ENCODE measurements at places on chromosomes 3 and 15.

- no peak for DNase-seq
Measured at GRCh38 chr3:160831401-160831800, 75.4 kb downstream of the PPM1L start.

DNA sequence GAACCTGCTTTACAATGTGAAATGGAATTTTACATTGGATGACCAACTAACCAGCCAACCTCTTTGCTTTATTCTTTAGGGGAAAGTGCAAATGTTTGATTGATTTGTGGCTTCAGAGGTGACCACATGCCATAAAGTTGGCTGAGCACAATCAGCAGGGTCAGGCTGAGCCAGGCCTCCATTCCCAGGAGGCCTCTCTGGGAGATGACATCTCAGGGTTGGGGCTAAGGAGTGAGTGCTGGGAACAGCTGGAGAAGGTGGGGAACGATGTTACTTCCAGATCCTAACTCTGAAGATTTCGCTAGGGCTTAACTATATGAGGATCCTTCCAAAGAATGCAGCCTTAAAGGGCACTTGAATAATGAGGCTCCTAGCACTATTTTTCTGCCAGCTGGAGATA is 131.7 kb downstream of the ATP10A start:
- no peak for DNase-seq

DNA sequence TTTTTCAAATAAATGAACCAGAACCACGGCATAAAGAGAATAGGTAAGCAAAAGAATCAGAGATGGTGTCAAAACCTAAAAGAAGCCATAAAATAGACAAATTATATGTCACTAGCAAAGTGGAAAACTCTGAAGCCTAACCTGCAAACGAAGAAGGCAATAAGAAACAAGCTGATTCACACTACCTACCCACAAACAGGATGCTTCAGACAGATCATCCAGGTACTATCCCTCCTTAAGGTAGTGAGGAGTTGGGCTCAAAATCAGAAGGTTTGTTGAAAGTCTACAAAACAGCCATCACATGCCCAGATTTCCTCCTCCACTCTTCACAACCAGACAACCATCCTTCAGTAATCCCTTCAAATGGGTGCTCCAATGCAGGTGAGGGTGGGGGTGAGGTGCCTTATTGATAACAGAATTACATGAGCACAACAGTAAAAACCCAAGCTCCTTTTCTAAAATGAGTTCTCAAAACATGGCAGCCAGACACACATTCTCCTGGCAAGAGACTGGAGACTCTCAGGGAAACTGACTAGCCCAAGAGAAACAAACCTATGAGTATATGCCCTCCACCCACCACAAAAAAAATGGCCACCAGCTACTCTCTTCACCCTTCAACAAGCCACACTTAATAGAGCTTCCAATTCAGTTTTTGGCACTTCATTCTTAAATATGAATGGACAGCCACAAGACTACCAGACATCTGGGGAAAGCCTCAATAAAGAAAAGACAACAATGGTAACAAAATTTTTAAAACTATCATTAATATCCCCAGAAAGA is 6.4 kb downstream of the KPNA1 start:
- DNase-seq: no peak

- no peak for DNase-seq
Measured at GRCh38 chr15:48695827-48696573, 50.5 kb upstream of the FBN1 start.

GRCh38 chr3:23329471-23330105 is 126.5 kb downstream of the UBE2E2 start:
- DNase-seq: no peak

GRCh38 chr15:47640079-47640478 is 77.2 kb upstream of the SEMA6D start:
- DNase-seq: no peak

DNA sequence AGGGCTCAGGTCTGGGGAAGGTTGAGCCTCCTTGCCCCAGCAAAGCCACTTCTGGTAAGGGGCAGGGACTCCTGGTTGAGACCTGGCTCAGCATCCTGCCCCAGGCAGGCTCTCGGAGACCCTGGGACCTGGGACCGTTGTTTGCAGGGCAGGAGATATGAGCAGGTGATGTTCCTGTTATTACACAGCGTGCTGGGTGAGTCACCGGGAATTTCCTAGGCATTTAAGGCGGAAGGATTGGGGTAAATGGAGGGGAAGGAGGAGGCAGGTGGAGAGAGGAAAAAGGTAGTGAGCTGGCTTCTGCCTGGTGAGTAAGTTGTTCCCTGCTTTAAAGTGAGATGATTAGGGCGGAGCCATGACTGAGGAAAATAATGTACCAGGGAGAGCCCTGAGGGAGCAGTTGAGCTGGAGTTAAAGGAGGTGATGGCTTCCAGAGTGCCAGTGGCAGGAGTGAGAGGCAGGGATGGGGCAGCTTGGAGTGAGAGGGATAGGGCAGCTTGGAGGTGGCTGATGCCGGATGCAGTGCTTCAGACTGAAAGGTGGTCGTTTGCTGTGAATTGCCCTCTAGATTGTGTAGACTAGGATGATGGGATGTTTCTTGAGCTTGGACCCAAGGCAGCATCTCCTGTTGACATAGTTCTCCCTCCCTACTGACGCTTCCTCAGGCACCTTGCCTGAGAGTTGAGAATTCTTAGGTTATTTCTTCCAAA is 79.4 kb downstream of the AAGAB start:
- no peak for DNase-seq

DNA sequence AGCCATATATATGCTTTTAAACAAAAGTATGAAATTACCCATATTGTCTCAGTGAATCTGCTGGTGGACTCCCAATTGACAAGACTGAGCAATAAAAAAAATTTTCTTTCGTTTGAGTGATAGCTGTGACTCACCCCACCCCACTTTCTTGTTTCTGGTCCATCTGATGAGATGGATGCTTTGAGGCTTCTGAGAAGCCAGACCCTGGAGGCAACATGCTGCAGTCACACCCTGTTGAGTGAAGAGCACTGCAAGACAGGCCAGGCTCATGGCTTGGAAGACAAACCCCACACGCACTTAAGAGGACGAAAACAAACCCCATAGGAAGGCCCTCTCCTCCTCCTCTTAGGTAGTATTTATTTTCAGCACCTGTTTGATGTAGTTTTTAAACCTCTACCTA is 276.0 kb upstream of the TTC14 start:
- no peak for DNase-seq
